ENCODE measurements at places on chromosomes 4 and X. TPM values are rescaled to one million over a fixed set of nuclear protein-coding genes. Genes with fewer than 3 reads are reported as not detected.

Gene RPL36A
- total RNA-seq, result 1,088 TPM

DNA sequence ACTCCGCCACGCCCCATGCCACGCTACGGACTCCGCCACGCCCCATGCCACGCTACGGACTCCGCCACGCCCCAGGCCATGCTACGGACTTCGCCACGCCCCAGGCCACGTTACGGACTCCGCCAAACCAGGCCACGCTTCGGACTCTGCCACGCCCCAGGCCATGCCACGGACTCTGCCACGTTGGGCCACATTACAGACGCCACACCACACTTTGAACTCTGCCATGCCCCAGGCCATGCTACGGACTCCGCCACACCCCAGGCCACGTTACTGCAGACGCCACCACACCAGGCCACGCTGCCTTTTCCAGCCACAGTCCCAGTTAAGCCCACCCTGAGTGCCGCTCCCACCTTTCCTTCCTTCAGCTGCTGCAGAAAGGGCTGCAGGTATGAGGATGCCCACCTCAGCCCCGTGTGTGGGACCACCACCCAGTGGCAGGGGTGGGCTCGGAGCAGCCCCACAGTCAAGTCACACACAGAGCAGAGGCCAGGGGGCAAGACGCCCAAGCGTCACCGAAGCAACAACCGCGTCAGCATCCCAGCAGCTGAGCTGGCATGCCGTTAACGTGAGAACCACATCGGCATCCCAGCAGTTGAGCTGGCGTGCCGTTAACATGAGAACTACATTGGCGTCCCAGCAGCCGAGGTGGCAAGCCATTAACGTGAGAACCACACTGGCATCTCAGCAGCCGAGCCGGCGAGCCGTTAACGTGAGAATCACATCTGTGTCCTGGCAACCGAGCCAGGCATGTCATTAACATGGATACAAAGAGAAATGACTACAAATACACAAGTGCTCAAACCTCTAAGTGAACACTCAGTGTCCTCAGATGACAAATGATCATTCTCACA lies 26.4 kb downstream of the GAK start:
- no peak for DNase-seq

Gene PAGE2B
- total RNA-seq, result not detected

- no peak for DNase-seq
Measured at GRCh38 chr4:104475652-104476051, 19.0 kb downstream of the CXXC4 start.

Gene MAGEA2B
- total RNA-seq, result not detected

Gene F8A3
- 0.72 TPM for total RNA-seq

GRCh38 chrX:72079607-72080006 lies 52.1 kb downstream of the RTL5 start:
- DNase-seq, result no peak

DNA sequence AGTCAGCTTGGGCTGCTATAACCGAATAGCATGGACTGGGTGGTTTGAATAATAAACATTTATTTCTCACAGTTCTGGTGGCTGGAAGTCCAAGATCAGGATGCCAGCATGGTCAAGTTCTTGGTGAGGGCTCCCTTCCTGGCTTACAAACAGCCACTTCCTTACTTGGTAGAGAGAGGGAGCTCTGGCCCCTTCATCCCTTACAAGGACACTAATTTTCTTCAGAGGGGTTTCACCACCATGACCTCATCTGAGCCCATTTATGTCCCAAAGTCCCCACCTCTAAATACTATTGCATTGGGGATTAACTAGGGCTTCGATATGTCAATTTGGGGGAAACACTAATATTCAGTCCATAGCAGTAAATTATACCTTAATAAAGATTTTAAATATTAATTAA lies 61.8 kb downstream of the CLNK start:
- DNase-seq, result no peak

GRCh38 chr4:8603931-8604330 lies 11.4 kb downstream of the CPZ start:
- no peak for DNase-seq

DNA sequence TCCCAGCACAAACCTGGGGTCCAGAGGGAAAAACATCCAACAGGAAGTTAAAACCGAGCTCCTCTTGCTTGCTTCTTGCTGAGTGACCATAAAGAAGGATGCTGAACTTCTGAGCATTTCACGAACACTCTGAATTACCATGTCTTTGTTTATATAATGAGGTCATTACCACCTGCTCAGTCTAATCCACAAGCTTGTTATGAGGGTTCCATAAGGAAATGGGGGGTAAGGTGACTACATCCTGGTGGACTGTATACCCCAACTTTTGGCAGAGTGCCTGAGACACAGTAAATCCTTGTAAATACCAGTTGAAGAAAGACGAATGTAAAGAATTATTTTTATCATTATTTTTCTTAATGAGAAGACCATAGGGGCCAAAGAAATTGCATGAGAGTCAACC lies 16.8 kb downstream of the CCDC149 start:
- DNase-seq, result no peak

Gene DKK2
- total RNA-seq, result 0.82 TPM

DNA sequence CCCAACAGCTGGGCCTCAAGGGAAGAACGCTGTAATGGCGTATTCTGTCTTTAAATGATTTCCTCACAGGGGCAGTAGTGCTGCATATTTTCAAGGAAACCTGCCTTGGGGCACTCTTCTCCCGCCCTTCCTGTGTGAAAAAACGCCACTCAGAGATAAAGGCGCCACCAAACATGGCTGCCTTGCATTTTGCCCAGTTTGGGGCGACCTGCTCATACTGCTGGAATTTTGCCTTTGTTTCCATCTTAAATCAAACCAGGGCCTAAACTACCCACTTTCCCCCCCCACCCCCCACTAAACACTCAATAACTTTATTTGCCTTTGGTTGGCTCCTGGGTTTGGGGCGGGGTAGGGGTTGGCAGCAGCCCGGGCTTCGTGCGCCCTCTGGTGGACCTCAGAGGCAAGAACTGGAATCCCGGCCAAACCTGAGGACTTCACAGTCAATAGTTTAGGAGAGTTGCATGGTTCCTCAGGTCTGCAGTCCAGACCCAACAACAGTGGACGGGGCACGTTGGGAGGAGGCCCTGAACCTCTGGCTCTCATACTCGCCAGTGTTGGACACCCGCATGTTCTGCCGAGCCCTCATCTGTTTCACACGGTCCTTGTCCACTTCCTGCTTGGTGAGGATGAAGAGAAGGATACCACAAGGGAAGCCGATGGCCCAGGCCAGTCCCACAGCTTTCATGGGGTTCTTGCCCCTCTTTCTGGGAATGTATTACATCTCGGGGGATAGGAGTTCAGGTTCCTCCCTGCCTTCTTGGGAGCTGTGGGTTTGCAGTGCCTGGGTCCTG lies 220.1 kb upstream of the STK26 start:
- DNase-seq, result peak; percentile 90
